ENCODE measurements at places on chromosomes 11 and 22.

GRCh38 chr22:29722151-29722550, 2.3 kb downstream of the CABP7 start:
- no peak for DNase-seq

- no peak for DNase-seq
Observed at GRCh38 chr11:1252371-1253102, 29.7 kb downstream of the MUC5B start.

DNA sequence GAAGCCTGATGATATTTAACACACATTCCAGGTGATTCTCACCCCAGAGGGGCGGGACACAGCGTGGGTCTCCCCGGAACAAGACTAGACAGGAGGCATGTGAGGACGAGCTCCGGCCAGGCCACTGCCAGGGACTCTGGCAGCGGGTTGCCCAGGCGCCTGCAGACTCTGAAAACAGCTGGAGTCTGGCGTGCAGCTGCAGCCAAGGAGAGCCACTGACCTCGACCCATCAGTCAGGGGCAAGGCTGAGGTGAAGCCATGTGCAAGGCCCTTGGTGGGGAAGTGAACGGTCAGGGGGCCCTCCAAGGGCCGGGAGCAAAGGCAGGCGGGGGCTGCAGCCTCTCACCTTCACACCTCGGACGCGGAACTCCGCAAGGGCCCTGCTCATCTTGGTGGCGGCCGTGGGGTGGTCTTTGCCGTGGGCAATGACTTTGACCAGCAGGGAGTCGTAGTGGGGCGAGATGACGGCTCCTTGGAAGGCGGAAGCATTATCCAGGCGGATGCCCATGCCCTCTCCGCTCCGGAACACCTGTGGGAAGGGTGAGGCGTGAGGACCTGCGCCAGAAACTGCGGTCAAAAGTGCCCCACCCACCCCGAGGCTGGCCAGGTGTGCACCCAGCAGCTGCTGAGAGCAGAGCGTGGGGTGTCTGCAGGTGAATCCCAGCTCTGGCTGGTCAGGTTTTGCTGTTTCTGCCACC, 6.7 kb downstream of the LRFN4 start:
- DNase-seq, result no peak

- no peak for DNase-seq
Observed at GRCh38 chr11:41431784-41432183, 27.7 kb downstream of the LRRC4C start.

DNA sequence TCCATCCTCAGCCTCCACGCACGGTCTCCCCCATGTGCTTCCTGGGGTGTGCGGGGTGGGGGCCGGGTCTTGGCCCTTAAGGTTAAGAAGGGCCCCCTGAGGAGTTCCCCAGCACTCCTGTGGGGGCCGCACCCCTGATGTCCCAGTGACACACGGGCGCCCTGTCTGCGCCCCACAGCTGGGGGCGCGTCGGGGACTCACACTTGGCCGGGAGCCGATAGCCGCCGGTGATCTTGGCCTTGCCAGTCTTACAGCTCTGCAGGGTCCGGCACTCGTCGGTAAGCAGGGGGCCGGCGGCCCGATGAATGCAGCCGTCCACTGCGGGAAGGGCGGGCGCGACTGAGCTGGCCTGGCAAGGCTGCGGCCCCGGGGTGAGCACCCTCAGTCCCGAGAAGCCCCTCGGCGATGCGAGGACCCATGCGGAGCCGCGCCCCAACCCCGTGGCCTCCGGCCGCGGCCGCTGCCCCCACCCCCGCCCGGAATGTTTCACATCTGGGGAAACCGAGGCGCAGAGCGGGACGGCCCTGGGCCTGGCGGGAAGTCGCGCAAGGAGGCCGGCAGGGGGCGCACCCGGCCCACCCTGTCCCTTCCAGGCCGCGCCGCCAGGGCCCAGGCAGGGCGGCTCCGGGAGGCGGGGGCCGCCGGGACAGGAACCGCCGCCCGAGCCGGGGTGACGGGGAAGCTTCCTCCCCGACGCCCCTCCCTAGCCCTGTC, 13.9 kb downstream of the OTUB1 start:
- DNase-seq, result peak; percentile 67

DNA sequence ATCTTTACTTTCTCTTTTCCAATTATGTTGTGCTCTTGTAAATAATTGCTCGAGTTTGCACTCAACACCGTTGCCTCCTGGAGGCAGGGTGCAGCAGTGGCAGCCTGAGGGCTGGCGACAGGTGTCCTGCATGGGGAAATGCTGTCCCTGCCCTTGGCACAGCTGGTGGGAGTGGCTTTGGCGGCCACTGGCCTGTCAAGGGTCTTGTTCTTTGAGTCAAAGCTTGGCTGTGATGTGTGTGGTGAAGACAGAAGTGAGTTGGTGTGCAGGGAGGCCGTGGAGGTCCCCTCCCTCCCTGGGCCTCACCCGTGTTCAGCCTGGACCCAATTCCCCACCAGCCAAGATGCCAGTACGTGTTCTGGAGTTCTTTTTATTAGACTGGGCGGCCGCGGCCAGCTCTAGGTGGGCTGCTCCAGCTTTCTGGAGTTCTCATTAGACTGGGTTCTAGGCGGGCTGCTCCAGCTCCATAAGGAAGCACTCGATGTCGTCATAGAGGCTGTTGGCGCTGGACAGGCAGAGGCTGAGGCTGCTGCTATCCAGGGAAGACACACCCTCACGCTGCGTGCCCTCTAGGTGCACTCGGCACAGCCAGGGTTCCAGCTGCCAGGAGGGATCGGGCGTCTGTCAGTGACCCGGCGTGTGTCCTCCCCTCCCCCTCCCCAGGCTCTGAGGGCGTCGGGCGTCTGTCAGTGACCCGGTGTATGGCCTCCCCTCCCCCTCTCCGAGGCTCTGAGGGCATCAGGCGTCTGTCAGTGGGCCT, 3.4 kb downstream of the IRF7 start:
- DNase-seq, result no peak

- no peak for DNase-seq
Observed at GRCh38 chr22:46135611-46136485, 14.5 kb upstream of the PPARA start.

DNA sequence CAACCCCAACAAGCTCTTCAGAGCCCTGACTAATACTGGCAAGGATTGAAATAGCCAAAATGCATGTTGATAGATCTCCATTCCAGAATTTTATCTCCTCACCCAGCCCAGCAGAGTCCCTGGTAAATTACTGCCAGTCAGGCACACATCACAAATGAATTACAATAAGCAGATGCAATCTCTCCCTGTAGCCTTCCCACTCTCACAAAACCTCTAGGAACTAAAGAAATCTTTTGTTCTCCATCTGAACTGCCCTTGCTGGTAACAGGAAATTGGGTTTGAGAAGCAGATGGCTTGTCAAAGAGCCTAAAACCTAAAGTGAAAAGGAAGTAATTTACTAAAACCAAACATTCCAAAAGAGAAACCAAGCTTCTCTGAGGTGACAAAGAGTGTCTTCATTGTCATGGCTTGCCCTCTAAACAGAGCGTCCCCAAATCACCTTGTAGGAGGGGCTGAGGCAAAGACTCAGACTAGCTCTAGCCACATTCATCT, 59.5 kb downstream of the FAM168A start:
- DNase-seq, result no peak

DNA sequence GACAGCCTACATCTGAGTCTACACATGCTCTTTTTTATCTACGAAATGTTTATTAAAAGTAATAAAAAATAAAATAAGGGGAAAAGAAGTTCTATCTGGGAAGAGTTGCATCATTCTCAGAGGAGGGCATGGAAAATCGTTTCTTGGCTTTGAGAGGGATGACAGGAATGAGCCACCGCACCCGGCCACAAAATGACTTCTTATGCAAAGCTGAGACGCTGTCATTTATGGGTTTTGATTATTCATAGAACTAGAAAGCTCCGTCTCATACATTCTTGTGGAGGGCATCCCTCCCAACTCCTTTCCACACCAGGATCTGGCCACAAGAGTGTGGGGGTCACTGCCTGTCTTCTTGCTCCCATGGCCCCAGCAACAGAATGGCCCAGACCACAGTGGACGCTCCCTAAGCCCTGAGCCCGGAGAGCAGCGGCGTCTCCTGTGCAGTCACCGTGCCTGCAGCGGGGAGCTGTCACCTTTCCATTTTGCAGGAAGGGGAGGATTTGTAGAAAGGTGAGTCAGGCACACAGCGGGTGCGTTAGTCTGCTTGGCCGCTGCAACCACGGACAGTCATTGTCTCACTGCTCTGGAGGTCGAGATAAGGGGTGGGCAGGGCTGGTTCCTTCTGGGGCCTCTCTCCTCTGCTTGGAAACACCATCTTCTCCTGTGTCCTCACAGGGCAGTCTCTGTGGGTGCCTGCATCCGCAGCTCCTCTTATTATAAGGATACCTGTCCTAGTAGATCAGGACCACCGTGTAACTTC, 1388.7 kb downstream of the BRD1 start:
- no peak for DNase-seq

GRCh38 chr11:133818302-133818701, 27.0 kb downstream of the SPATA19 start:
- DNase-seq, result no peak

DNA sequence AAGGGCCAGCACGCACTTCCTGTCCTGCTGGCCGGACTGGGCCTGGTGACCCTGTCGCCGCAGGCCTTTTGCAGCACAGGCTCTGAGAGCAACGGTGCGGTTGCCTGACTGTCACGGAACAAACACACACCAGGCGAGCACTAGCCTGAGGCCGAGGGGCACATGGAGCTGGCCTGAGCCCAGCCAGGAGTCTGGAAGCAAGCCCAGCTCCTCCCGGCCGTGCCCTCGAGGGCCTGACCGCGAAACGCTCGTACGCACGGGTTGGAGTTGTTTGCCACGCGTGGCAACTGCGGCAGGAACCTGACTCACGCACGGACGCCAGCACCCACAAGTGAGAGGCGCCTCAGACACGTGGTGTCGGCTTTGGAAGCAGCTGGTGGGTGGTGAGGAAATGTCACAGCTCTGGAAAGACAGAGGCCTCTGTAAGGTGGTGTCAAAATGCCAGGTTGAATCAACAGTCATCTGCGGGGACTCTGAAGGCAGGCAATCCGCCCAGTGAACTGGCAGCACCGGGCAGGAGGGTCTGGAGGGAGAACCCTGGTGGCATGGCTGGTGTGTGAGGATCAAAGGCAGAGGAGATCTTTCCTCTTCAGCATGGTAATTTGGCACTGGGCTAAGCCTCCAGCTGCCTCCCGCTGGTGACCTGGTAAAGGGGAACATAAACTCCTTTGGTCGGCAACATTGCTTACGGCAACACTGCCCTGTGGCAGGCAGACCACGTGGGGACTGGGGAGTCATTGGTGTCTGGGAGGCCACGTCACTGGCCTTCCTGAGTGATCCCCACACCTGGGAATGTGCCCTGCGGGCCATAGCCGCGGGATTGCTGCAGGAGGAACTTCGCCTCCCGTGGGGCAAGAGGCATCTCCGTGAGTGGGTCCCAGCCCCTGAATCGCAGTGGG, 15.3 kb upstream of the IL17REL start:
- DNase-seq, result peak; percentile 40

All from CD8-positive, alpha-beta memory T cell (primary cell).